ENCODE measurements at places on chromosomes 5 and 9. TPM values are rescaled to one million over a fixed set of nuclear protein-coding genes. Genes with fewer than 3 reads are reported as not detected.
A peak's percentile ranks its signal among the peaks of the same experiment; 100 is the strongest.

DNA sequence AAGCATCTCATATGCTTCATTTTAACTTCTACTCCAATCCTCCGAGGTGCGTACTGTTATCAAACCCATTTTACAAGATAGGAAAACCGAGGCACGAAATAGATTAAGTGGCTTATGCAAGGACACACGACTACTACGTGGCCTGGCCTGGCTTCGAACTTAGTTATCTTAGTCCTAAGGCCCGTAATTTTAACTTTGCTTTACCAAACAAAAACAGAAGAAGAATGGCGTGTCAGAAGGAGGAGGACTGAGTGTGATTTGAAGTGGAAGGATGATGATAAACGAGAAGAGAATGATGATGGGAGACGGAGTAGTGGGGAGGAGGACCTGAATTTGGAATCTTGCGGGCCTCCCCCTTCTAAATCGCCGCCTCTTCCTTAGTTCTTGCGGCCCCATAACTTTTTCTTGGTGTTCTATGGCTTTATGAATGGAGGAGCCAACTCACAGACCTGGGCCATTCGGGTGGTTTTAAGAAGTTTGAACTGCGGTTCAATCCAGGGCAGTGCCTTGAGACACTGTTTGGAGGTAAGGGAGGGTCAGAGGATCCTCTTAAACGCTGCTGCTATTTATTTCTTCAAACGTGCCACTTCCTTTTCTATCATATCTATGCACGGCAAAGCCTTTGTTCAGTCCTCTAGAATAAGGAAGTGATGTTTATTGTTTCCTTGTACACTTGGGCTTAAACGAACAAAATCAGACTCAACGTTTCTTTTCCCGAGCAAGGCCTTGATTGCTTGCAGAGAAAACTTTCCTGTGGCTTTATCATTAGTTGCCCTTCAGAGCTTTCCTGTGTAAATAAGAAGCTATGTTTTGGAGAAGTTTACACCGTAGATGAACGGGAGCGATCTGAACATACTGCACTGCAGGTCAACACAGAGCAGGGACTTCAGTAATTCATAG lies 795 bp downstream of the CNOT8 start:
- DNase-seq: peak; percentile 10

- DNase-seq: no peak
Measured at GRCh38 chr5:43592363-43592762, 10.6 kb upstream of the NNT start.

GRCh38 chr5:141772281-141772680 lies 90.3 kb upstream of the ARAP3 start:
- DNase-seq: no peak

- DNase-seq: no peak
Measured at GRCh38 chr5:110104726-110105669, 415.3 kb downstream of the MAN2A1 start.

DNA sequence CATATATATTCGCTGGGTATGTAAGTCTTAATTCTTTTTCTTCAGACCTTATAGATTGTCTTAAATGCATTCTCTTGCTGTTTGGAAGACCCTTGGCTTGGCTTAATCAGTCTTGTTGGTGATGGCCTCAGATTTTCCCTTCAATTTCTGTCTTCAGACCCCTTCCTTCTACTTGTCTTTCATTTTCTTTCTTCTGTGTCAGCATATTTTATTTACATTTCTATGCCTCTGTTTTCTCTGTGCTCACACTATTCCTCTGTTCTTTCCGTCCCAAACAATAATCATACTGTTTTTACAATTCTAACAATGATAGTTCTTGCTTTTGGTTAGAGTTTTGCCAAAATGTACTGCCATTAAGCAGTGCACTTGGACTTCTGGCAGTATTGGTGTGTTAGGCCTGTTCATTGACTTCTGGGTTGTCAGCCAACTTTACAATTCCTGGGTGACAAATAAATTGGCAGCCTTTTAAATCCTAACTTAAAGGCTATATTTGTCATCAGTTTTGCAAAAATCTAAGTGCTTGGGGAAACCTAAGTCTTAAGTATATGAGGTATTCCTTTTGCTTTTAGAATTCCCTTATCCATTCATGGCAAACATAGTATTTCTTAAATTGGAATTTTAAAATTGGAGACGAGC lies 8.0 kb downstream of the SRFBP1 start:
- no peak for DNase-seq

The DOCK2 gene
- 8.9 TPM for total RNA-seq

The KCNN2 gene
- total RNA-seq: 27.2 TPM

Measured in spinal cord (tissue), 10 donors.